AG08396 (cell line): ENCODE measurements at places on chromosomes 1 and 21.

DNA sequence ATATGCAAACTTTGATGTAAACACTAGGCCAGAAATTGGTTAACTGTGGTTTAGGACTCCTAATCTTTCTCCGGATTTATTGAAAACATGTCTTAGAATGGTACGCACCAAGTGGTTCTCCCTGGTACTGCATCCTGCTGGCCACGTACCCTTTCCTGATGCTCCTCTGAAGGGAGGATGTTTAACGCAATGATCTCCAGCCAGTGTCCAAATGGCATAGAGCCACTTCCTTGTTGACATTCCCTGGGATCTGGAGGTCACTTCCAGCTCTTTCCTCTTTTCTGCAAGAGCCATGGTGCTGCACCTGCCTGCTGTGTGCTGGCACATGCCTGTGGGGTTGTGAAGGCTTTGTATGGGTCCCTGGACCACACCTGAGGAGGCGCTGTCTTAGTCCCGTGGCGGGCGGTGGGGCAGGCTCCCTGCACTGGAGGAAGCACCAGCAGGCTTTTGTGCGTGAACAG lies 53.9 kb downstream of the GALNT2 start:
- DNase-seq: no peak

GRCh38 chr1:239989990-239990389 lies 101.7 kb upstream of the FMN2 start:
- DNase-seq: no peak

- no peak for DNase-seq
Observed at GRCh38 chr1:235888119-235888643, 21.5 kb upstream of the LYST start.

DNA sequence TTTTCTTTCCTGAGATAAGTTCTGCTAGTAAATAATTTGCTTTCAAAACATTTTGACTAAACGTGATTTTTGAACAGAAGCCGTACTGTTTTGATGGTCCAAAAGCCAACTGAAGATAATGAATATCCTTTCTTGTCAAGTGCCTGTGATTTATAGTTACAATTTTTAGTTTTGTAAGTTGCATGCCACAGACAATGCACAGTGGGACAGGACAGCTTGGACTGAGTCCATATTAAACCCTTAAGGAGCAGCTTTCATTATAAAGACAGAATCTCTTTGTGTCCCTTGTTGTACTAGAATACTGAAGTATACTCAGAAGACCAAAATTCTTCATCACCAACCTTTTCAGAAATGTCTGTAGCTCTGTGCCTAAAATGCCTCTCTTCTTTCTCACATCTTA lies 92.2 kb downstream of the LTN1 start:
- DNase-seq: no peak

GRCh38 chr1:206684003-206684402 lies 702 bp upstream of the MAPKAPK2 start:
- no peak for DNase-seq

- no peak for DNase-seq
Observed at GRCh38 chr1:62263814-62264353, 55.4 kb downstream of the KANK4 start.

DNA sequence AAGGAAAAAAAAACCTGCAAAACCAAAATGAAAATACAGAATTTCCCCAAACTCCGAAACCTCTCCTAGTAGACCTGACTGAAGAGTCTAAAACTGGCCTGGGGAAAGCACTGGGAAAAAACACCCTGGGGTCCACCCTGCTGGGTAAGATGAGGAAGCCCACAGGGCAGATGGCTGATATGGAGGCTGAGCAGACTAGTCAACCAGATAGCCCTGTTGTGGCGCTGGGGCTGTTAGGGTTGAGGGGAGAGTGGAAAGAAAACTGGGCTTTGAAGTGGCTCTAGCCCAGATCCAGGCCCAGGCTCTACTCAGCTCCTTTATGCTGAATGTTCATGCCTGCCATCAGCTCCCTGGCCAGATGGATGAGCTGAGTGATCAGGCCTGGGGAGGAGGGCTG lies 6.8 kb upstream of the SLAMF1 start:
- no peak for DNase-seq

DNA sequence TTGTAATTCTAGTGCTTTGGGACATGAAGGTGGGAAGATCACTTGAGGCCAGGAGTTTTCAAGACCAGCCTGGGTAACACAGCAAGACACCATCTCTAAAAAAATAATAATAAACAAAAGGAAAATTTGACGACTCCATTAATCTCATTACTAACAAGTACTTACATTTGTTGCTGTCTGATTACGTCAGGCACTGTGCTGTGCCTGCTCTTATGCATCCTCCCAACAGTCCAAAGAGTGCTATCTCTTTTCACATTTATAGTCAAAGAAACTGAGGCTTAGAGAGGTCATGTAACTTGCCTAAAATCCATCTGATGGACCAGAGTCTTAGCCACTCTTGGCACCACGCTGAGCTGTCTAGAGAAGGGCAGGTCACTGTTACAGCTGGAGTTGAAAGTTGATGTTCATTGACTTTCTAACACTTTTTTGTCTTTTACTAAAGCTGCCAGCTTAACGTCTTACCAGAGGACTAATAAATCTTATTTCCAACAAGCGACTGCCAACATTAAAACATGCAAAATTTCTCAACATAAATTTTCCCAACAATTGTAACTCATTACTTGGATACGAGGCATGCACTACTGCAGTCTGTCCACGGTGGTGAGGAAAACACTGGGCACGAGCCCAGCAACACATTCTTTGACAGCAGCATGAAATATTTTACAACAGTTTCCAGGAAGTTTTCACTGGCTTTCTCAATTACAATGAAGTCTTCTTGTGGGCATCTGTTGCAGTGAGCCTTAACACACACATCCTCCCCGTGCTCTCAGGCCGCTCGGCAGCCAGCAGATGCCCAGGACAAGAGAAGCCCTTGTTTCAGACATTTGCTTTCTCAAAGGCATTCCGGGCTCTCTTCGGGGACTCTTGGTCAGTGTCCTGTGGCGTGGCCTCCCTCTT lies 262.9 kb upstream of the PROX1 start:
- DNase-seq: no peak

GRCh38 chr1:9331558-9332346 lies 39.1 kb downstream of the SPSB1 start:
- DNase-seq: no peak

GRCh38 chr1:63698001-63698838 lies 75.6 kb upstream of the ROR1 start:
- DNase-seq: no peak

- DNase-seq: no peak
Observed at GRCh38 chr1:194102607-194103006, 916.2 kb upstream of the B3GALT2 start.

DNA sequence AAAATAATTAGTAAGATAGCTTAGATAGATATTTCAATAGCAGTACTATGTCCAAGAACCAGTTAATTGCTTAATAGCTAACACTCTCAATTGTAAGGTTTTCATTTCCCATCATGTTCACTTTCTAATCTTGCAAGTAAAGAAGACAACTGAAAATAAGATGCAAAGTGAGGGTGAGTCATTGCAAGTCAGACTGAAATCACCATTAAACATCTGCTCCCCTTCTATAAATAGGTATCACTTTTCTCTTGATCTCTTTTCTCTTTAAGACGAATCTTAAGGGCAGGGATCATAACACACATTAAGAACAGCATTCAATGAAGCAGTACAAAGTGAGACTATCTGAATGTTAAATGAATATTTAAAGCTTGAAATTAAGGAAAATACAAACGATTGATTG lies 40.4 kb downstream of the UBR4 start:
- DNase-seq: peak; percentile 20

GRCh38 chr1:227942716-227943261 lies 4.9 kb downstream of the WNT9A start:
- no peak for DNase-seq
